ENCODE measurements at places on chromosomes 1 and 21.

DNA sequence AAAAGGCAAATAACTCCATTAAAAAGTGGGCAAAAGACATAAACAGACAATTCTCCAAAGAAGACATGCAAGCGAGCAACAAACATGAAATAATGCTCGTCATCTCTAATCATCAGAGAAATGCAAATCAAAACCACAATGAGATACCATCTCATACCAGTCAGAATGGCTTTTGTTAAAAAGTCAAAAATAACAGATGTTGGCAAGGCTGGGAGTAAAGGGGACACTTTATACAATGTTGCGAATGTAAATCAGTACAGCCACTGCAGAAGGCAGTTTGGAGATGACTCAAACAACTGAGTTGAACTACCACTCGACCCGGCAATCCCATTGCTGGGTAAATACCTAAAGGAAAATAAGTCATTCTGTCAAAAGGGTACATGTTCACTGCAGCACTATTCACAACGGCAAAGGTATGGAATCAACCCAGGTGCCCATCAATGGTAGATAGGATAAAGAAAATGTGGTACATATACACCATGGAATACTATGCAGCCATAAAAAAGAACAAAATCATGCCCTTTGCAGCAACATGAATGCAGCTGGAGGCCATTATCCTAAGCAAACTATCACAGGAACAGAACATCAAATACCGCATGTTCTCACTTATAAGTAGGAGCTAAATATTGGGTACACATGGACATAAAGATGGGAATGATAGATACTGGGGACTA is 25.9 kb downstream of the TSPAN2 start:
- DNase-seq: no peak

DNA sequence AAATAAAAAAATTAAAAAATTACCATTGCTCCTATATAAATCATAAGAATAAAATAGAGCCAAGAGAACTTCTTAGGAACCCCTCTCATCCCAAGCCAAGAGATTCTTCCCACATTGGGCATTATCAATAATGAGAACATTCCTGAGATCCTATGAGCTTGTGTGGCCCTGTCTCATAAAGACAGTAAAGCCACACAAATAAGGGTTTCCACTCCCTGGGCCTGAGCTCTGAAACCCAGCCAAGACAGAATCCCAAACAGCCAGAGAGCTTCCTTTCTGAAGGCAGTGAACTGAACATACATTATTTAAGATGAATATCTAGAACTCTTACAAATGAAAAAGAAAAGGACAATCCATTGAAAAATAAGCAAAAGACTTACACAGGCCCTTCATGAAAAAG is 68.3 kb downstream of the SLC45A1 start:
- DNase-seq: no peak

DNA sequence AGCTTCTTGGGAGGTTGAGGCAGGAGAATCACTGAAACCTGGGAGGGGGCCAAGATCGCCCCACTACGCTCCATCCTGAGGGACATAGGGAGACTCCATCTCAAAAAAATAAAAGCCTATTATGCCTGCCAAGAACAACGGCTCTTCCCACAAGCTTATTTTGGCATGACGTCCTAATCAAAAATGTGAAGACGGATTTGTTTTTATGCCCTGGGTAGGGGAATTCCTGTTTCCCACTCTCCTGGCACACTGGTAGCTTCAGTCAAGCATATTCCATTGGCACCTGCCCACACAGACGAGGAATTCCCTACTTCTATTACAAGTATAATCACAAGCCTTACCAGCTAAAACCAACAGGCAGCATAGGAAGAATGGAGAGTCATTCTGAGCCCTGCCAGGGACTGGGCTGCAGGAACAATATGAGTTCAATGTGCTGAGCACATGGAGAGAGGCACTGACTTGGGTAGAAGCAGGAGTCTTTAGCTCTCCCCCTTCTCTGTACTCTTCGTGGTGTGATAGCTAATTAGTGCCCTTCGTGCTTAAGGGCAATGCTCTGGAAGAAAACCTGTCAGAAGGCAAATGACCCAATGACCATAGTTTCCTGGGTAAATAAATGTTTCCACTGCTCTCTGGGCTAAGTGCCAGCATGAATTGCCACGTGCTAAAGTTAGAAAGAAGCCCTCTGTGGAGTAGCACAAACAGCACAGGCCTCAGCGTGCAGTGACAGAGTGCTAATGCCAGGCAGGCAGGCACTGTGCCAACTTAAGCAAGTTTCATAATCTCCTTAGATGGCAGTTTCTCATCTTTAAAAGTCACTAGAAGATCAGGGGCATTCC is 16.8 kb downstream of the TNFSF4 start:
- DNase-seq: no peak

- DNase-seq: peak; percentile 3
Measured at GRCh38 chr1:183956559-183957188, 80.9 kb downstream of the COLGALT2 start.

DNA sequence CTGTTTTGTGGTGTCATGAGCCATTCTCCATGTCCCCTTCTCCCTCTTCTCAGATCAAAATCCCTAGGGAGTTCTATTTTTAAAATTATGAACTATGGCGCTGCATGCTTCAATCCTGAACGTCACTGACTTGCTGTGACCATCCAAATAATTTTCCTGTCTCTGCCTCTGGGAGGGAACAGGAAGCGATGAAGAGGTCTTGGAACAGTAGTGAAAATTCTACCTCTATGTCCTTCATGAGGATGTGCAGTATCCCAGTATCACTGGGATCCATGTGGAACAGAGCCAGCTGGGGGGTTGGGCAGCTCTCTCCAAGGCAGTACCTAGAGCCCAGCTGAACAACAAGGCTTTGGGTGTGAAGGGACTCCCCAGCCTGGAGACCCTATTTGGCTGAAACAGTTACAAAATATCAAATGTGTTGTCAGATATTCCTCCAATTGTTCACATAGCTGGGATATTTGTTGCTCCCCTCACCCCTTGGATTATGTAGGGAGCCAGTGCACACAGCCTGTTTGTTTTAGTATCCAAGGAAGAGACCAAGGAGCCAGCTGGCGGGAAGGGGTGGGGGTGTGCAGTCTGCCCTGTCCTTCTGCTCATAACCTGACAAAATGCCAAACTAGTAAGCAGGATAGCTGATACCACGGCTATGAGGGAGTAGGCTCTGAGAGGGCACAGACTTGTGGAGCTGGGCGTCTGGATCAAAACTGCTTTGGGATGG is 7.6 kb downstream of the DCLRE1B start:
- DNase-seq: no peak

- no peak for DNase-seq
Measured at GRCh38 chr1:87337606-87338005, 8.9 kb downstream of the LMO4 start.

DNA sequence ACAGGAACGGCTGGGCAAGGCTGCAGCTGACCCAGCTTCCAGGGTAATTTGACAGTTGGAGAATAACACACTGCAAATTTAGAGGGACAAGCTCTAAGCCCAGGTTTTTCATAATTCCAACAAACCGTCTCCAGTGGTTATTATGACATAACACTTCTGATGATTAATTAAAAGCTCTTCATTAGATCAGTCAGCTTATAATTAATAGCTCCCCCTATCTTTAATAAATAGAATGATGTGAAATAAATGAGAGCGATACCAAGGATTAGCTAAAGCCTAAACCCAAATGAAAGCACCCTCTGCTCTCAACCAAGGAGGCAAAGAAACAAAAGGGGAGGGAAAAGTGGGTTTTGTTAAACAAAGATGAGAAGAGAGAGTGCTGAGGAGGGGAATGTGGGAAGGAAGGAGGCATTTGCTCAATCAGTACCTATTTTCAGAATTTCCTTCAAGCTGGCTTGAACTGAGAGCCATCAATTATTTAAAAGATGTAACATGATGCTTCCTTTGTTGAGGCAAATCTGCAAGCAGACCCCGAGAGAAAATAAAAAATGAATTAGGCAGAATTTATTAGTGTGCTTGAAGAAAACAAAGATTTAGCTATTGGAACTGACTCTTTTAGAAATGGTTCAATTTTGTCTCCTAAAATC is 221.8 kb upstream of the ESRRG start:
- no peak for DNase-seq

DNA sequence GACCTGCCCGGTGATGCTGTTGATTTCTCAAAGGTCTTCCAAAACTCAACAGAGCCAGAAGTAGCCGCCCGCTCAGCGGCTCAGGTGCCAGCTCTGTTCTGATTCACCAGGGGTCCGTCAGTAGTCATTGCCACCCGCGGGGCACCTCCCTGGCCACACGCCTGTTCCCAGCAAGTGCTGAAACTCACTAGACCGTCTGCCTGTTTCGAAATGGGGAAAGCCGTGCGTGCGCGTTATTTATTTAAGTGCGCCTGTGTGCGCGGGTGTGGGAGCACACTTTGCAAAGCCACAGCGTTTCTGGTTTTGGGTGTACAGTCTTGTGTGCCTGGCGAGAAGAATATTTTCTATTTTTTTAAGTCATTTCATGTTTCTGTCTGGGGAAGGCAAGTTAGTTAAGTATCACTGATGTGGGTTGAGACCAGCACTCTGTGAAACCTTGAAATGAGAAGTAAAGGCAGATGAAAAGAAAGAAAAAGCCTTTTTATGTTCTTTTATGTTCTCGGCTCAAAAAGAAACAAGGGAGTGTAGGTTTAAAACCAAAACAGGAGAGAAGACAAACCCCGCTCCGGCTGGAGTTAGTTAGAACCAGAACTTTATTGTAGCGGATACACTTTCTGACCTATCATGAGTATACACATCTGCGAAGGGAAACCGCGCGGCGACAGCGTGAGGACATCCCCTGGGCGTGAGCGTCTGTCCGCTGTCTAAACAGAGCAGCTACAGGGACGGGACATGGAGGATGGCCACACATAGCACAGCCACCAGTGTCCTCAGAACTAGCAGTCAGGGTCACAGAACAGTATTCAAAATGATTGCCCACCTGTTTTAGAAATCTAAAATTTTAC is 77.1 kb downstream of the PIK3CD start:
- DNase-seq: peak; percentile 54

GRCh38 chr1:153652805-153653500 is 5.5 kb upstream of the SNAPIN start:
- no peak for DNase-seq

DNA sequence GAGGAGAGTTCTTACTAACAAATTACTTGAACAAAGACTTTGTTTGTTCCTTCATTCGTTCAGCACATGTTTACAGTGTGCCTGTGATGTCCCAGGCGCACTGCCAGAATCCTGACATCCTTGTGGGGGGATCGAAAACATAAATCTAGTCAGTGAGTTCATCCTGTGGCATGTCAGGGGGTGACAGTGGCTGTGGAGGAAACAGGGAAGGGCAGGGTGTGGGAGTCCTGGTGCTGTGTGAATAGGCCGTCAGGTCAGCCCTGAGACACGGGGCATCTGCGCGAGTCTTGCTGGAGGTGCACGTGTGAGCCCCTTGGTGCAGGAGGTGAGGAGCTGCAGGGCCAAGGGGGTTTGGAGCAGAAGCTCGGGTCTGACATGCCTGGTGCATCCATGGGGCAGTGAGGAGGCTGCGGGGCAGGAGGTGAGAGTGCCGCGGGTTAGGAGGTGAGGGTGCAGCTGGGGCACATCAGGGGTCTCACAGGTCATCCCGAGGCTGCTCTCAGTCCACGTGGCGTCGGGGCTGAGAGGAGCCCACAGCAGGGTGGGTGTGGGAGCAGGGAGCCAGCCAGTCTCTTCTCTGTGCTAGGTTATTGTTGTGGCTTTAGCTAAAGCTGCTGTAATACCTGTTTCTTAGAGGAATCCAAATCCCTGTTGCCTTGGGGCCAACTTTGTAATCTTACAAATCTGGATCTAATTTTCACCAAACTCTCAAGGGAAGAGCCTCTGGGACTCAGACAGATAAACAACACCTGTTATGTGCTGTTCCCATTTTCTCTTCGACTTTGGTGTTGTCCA is 93.4 kb downstream of the PCBP3 start:
- DNase-seq: no peak

GRCh38 chr1:246530482-246530881 is 23.4 kb upstream of the SMYD3 start:
- no peak for DNase-seq

DNA sequence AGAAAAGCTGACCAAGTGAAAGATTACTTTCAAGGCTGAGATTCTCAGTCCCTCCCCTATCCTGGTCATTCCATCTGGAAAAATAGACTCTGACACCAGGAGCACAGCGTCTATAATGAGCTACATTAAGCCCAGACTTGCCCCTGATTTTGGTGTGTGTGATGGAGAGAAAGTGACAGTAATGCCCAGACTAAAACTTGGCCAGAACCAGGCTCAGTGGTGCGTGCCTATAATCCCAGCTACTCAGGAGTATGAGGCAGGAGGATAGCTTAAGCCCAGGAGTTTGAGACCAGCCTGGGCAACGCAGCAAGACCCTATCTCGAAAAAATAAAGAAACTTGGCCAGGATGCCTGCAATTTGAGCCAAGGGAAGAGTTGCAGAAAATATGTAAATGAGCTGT is 15.9 kb downstream of the PLEKHA6 start:
- DNase-seq: no peak

DNA sequence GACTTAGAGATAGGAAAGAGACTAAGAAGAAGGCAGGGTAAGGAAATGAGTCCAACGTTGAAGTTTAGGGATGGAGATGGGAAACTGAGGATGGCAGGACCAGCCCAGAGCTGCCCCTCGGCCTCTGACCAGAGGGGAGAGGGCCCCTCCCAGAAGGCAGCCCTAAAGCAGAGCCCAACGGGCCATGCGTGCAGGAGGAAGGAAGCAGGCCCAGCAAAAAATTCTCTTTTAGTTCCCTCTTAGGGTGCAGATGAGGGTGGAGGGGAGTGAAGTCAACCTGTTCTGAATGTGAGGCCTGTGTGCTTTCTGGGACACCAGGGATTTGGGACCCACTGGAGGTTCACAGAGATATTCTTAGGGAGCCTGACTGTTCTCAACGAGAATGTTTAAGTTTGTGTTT is 225.4 kb downstream of the RHOU start:
- DNase-seq: no peak

GRCh38 chr1:11507309-11507708 is 28.4 kb downstream of the DISP3 start:
- no peak for DNase-seq

GRCh38 chr1:193042766-193043691 is 16.1 kb downstream of the UCHL5 start:
- no peak for DNase-seq

Measured in activated naive CD8-positive, alpha-beta T cell treated with anti-CD3 and anti-CD28 coated beads, Interleukin-2, amount 50 U/mL, for 16 hours (primary cell).